NT2/D1 (cell line): ENCODE measurements at places on chromosomes 3 and 15.

GRCh38 chr3:156825795-156826143 is 384 bp upstream of the LEKR1 start:
- DNase-seq = no peak

GRCh38 chr3:160427832-160428424 is 21.7 kb downstream of the TRIM59 start:
- no peak for DNase-seq

GRCh38 chr3:120791010-120791409 is 48.5 kb downstream of the GTF2E1 start:
- DNase-seq = no peak

DNA sequence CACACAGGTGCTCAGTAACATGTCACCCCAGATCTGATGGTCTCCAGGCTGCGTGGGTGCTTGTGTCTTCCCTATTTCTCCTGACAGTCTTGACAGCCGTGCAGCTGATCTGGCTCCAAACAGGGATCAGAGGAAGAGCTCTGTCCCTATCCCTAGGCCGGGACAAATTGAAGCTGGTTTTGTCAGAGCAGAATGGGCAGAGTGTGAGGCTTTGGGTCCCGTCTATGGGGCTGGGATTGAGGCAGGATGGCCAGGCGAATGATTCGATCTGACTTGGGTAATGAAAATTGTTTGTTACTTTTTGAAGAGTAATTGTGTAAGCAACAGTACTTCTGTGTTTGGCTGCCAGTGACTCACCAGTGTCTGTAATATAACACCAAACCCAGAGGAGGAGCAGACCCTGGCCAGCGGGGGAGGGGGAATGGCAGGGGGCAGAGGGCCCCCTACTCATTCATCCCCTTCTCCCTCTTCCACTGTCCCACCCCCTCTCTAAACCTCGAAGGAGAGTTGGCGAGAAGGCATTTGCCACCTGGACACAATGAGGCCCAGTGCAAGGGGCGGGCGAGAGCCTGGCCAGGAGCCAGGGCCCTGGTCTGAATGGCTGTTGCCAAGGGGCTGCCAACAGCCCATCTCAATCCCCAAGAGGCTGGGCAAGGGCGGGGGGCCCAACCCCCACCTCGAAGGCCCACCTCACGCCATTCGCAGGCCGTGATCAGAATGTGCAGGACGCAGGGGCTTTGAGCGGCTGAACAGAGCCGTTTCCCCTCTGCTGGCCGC is 4.9 kb upstream of the MAGEF1 start:
- no peak for DNase-seq

- no peak for DNase-seq
Measured at GRCh38 chr3:163939926-163940325, 1138.4 kb downstream of the SI start.

GRCh38 chr15:54150255-54150654 is 172.0 kb downstream of the UNC13C start:
- DNase-seq = no peak

- DNase-seq = no peak
Measured at GRCh38 chr3:125434582-125435011, 59.5 kb upstream of the ZNF148 start.

DNA sequence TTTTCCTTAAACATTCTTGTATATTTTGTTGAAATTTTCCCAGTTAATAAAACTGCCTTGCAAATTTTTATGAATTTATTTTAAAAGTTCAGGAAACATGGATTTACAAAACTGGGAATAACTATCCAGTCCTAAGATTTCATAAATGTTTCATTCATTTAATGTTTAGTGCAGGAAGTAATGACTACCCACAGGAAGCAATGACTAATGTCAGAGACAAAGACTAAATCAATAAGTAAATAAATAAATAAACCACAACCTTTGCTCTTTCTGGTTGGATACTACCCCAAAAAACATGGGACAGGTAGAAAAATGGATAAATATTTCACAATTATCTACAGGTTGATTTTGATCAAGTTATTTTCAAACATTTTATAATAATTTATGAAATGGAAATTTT is 48.8 kb upstream of the TMCO5A start:
- DNase-seq = no peak

- no peak for DNase-seq
Measured at GRCh38 chr15:74869726-74870407, 3.3 kb downstream of the SCAMP2 start.

- no peak for DNase-seq
Measured at GRCh38 chr15:101647251-101647650, 4.9 kb downstream of the TM2D3 start.

DNA sequence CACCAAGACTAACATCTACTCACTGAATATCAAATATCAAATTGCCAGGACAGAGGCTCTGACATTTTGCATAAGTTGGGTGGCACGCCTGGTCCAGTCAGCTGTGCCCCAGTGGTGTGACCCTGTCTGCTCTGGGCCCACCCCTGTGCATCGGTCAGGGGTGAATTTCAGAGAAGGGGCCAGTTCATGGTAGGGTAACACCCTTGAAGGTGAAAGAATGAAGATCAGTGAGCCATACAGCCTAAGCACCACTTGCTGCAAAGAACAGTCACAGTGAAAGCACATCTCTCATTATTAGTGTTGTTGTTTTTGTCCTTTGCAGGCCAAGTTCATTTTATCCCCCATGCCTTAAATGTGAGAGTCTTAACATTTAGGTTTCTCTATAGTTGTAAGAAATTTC is 86.8 kb downstream of the MYRIP start:
- DNase-seq = no peak

DNA sequence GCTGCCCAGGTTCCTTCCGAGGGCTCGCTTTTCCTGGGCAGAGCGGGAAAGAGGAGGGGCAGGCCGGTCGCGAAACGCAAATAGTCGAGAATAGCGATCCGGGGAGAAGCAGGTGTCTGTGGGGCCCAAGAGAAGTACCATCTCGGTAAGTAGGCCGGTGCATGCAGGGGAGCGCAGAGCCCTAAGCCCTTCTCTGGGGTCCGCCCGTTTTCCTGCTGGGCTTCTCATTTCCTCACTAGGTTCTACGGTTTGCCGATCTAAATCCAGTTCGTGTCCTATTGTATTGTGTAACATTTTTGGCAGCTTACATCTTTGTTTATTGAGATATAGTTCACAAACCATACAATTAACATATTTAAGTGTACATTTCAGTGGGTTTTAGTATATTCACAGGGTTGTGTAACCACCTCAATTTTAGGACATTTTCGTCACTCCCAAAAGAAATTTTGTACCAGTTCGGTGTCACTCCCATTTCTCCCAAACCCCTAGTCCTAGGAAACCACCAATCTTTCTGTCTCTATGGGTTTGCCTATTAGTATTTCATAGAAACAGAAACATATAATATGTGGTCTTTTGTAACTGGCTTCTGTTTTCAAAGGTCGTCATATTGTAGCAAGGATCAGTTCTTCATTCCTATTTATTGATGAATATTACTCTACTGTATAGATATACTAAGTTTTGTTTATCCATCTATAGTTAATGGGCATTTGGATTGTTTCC is 6.8 kb upstream of the TRIM69 start:
- no peak for DNase-seq

GRCh38 chr15:56981160-56981559 is 62.7 kb downstream of the TCF12 start:
- DNase-seq = no peak

DNA sequence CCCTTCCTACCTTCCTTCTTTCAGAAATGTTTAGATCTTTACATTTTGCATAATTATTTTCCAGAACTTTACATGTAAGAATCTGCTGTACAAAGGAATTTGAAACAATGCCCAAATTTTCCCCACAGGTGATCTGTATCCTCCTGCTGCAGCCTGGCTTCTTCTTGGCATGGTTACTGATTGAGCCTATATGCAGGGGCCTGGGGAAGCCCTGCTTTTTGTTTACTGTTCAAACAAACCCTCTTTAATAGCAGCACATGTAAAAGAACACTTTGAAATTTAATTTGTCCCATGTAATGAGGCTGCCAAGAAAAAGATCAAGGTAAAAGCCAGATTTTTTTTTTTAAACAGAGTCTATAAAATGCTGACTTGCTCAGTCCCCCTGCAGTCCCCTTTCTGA is 432.2 kb downstream of the TUSC7 start:
- no peak for DNase-seq

DNA sequence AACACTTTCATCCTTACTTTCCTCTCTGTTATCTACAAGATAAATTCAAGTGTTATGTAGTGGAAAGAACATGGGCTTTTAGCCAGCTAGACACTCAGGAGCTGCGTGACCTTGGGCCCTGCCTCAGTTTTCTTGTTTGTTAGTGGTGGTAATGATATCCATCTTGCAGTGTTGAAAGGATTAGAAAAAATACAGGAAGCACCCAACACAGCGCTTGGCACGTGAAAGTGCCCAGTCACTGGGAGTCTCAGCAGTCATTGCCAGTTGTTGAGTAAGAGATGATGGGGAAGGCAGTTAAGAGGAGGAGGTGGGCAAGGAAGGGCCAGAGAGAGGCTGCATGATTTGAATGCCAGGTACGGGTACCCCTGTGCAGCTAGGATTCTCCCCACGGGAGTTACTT is 5.3 kb downstream of the PDIA5 start:
- DNase-seq = no peak

GRCh38 chr3:46395766-46396530 is 10.9 kb downstream of the CCR5AS start:
- DNase-seq = no peak

DNA sequence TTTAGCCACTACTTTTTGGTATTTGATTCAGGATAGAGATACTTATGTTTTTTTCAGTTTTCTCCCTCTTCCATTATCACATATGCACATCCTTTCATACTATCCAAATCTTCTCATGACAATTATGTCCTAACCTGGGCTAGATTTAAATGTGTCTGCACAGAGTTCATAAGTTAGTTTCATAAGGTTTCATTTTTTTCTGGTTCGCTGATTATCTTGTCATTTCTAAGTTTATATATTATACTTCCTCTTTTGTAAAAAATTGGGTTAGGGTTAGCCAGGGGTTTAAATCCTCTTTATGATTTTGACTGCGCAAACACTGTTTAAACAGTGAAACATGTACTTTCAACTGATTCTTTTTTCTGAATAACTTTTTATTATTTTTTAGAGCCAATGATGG is 148.6 kb downstream of the SST start:
- DNase-seq = no peak

DNA sequence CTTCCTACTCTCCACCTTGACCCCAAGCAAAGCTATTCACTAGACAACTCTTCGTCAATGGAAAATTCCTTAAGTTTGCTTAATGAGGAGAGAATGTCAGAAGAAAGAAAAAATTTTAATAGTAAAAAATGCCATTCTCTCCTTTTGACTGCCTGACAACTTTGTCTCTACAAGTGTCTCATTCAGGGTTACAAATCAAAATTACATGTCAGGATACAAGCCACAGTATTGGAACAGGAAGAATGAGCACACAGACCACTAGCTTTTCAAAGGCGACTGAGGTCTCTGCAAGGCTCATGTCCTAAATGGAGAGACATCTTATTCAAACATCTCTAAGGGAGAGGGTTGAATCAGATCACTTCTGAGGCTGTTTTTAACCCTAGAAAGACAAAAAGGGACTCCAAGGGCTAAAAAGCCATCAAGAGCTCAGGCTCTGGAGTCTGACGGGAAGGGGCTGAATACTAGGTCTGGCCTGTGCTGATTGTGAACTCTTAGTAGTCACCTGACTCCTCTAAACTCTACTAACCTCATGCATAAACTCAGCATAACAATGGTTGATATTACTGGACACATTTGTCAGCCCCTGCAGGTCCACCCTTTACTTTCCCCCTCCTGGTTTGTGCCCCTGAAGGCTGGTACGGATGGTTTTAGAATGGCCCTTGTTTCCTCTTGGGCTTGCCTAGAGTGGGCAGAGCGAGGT is 12.8 kb upstream of the MEIS2 start:
- DNase-seq = no peak

DNA sequence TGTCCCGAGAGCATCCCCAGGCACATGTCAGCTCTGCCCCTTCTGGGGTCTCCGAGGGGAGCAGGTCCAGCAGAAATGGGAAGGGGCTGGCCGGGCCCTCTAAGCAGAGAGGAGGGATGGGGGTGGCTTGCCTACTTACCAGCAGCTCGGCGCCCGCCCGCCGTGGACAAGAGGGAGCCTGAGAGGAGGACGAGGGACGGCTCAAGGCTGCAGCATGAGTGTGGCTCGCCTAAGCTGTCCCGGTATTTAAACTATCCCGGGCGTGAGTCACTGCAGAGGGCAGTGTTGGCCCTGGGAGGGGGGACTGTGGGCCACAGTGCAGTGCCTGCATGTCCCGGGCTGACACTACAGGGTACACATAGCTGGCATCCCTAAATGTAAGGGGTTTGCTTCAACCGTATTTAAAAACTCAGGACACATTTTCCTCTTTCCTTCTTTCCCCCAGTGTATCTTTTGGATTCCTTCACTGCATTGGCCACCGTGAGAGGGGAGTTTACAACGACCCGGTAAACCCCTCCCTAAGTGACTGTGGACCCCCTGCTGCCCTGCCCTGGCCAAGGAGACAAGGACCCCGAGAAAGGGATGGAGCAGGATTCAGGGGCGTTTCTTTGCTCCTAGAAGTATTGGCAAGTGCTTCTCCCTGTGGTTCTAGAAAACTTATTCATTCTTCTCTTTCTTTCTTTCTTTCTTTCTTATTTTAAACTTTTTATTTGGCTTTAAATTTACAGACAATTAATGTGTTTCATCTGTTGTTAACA is at the start of gene LRRC15:
Gene LRRC15 (minus strand): TSS at position 222 of the 758 bp plus-strand sequence. CDS start 8,700 bp downstream, outside the sequence.
- DNase-seq = peak; percentile 30

DNA sequence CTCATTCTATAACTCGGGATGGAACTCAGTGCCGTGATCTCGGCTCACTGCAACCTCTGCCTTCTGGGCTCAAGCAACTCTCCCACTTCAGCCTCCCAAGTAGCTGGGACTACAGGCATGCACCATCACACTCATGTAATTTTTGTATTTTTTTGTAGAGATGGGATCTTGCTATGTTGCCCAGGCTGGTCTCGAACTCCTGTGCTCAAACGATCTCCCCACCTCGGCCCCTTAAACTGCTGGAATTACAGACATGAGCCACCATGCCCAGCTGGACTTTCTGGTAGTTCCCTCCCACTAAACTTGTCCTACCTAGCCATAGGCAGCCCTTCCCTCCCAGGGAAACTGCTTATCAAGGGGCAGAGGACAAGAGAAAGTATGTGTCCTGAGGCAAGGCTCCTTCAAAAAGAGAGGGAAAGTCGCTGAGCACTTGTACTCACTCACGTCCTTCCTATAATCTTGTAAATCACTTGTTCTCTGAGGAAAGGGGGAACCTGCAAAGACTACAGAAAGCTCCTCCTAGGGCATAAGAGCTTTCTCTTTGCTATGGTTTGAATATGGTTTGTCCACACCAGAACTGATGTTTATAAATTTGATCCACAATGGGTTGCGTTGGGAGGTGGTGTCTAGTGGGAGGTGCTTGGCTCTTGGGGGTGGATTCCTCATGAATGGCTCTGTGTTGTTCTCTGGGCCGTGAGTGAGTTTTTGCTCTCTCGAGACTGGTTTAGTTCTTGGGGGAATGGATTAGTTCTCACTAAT is 13.6 kb upstream of the TBL1XR1 start:
- no peak for DNase-seq

GRCh38 chr3:37886395-37886794 is 24.7 kb downstream of the CTDSPL start:
- DNase-seq = no peak

GRCh38 chr15:58503139-58504027 is 71.6 kb downstream of the LIPC start:
- DNase-seq = no peak

DNA sequence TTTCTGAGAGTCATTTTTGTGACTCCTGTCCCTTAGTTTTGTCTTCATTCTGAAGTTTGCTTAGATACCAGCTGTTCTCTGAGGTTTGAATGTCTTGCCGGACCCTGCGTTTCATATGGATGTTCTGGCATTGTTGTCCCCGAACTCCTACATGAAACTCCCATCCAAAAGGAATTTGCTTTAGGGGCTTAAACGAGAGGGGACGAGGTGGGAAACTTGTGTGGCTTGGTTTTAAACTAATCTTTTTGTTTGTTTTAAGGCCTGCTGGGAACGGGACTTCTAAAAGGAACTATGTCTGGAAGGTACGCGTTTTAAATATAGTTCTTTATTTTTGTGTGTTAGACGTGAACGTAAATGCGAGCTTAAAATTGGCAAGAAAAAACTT is 679 bp downstream of the RPL35A start:
- DNase-seq = no peak
